Ovary (tissue), 10 donors: ENCODE measurements at places on chromosomes 1 and 21. TPM values are rescaled to one million over a fixed set of nuclear protein-coding genes. Genes with fewer than 3 reads are reported as not detected.
A peak's percentile ranks its signal among the peaks of the same experiment; 100 is the strongest.

SMAP2 gene
- total RNA-seq, result 14.3 TPM

ELAVL4 gene
- total RNA-seq, result not detected

SLC25A34 gene
- 2.4 TPM for total RNA-seq

DNA sequence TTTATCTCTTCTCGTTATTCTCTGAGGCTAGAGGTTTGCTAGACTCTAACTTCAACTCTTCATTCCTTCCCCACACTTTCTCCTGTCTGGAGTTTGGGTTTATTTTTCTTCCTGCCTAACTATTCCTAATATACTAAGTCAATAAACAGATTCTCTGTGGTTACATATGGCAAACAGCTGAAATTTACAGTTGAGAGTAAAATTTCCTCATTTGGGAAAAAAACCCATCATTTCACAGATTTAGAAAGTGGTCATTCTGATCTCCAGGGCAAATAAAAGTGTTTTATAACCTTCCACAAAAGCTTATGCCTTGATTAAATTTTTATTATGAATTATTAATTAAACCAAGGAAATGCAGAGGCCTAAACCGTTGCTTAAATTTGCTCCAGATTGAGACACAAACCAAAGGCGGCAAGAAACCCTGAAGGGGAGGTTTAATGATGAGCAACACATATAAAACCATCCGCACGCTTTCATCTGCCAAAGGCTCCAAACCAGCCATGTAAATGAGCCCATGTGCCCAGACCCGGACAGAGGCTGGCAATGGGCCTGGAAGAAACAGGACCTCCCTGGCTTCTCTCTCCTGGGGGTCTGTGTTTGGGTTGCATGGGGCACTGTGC, 201.7 kb upstream of the LMO4 start:
- no peak overlapping the region for H3K27ac ChIP-seq
- H3K27me3 ChIP-seq, result no peaks in the 10 kb centered on the region
- no peaks in the 10 kb centered on the region for H3K36me3 ChIP-seq
- no peaks in the 10 kb centered on the region for H3K4me1 ChIP-seq

GRCh38 chr1:42958488-42959319, at the start of gene SLC2A1:
SLC2A1 (minus strand) TSS chr1:42958868; CDS start chr1:42958651, 217 bp downstream.
- H3K4me3 ChIP-seq, result peak within 1 kb of the TSS; percentile 70

DNA sequence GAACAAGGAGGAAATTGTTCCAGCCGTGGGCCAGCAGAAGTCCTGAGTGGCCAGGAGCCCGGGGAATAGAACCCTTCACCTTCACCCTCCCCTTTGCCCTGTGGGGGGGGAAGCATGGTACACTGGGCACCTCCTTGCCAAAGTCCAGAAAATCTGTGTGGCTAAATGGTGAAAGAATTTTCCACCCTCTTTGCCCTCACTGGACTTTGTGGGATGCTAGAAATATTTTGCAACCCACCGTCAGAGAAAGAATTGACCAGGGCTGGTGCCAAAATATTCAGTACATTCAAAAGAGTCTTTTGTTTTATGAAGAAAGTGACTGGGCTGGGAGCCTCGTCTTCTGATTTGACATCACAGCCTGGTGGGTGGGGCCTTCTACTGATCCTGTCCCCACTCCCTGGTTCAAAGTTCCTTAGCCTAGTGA, 14.6 kb downstream of the NFASC start:
- H3K27me3 ChIP-seq, result no peaks in the 10 kb centered on the region
- no peaks in the 10 kb centered on the region for H3K36me3 ChIP-seq
- H3K27ac ChIP-seq, result peak overlapping the region; percentile 3

- H3K27me3 ChIP-seq, result no peaks in the 10 kb centered on the region
- no peak overlapping the region for H3K27ac ChIP-seq
- no peak for DNase-seq
- no peak overlapping the region for H3K4me3 ChIP-seq
- no peaks in the 10 kb centered on the region for H3K4me1 ChIP-seq
Observed at GRCh38 chr1:239011382-239011781, 375.0 kb upstream of the CHRM3 start.
